NCI-H1417 treated with DMSO at 0.1 percent for 48 hours (cell line): ENCODE measurements at places on chromosomes 12 and 14.

DNA sequence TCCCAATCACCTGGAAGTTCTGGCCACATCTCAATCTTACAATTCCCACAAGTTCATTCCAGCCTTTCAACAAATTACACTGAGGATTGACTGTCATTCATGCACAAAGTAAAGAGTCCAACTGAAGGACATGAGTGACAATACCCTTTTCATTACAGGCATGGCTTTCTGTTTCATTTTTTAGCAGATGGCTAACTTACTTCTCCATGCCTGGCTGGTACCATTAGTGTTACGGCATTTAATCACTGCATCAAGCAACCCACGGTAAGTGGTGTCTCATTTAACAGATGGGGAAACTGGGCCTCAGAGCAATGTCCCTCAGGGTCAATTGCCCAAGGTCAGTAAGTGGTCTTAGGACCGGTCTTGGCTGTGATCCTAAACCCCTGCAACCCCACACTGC lies 114.4 kb downstream of the PRICKLE1 start:
- no peak for DNase-seq

DNA sequence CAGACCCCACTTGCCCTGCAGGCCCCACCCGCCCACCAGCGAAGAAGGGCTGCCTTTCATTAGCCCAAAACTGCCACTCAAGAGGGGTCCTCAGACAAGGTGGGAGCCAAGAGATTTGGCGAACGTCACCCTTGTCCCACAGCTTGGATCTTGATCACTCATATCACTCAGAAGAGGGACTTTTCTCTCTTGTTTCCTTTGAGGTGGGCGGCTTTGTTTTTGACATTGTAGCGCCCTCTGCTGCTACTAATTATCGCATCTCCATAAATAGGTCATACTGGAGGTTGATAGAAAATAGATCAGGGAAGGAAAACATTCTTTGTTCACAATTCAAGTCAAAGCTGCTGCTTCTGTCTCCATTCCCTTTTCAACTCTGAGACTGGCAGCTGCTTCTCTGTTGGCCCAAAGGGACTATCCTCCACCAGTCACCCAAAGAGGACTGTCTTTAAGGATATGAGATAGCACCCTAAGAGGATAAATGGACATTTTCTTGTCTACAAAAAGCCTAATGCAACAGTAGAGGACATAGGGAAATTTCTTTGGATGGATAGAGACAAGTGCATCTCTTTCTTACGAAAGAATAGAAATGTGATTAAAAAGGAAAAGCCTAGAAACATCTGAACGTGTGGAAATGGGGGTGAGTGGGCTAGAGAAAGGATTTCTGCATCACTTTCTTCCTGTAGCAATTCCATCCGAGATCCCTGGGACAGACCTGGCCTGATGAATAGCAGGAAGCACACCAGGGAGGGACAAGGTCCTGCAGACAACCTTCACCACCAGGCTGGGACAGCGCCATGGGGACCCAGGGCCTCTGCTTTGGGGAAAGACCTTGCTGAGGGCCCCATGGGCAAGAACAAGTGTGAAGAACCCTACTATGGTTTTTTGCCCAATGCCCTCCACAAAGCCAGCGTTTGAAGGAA lies 115.8 kb downstream of the DAD1 start:
- no peak for DNase-seq

DNA sequence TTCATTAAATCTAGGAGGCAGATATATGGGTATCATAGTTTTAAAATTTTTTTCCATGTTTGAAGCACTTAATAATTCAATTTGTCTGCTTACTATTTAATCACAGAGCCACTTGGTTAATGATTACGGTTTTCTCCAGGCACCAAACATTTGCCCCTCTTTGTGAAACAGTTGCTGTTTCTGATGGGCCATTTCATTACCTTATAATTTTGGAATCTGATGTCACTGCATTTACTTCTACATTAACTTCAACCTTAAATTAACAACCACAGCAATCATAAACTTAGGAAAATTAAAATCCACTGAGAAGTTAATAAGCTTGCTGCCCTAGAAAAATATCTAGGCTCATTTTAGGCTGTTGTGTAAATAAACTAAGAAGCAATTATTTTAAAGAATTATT lies 17.0 kb downstream of the TMCC3 start:
- DNase-seq, result no peak

DNA sequence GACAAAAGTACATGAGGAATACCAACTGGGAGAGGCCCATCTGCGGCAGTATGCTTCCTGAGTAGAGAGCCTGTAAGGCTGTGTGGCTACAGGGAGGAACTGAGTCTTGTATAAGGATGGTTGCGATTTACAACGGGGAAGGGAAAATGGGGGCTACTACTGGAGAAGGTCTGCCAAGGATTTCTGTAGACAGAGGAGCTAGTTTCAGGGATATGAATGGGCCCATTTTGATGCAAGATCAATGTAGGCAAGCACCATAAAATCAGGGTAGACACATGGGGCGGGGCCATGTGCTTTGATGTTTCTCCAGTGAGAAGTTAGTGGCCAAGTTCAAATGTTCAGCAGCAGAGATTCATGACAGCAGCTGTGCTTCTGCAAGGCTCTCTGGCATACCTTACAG lies 149.4 kb downstream of the GPR65 start:
- DNase-seq, result no peak

- DNase-seq, result no peak
Observed at GRCh38 chr12:27480016-27480415, 33.5 kb downstream of the SMCO2 start.

DNA sequence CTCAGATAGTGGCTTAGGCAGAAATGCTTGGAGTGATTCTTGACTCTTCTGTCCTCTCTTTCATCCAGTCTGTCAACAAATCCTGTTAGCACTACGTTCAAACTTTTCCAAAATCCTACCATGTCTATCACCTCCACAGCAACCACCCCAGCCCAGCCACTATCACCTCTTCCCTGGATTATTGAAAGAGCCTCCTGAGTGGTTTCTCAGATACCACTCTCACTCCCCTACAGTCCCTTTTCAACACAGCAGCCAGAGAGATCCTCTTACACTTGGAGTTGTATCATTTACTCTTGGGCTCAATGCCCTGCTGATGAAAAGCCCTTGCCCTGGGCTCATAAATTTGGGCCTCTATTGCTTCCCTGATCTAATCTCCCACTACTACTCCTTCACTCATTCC lies 218.9 kb downstream of the EXOC5 start:
- no peak for DNase-seq

DNA sequence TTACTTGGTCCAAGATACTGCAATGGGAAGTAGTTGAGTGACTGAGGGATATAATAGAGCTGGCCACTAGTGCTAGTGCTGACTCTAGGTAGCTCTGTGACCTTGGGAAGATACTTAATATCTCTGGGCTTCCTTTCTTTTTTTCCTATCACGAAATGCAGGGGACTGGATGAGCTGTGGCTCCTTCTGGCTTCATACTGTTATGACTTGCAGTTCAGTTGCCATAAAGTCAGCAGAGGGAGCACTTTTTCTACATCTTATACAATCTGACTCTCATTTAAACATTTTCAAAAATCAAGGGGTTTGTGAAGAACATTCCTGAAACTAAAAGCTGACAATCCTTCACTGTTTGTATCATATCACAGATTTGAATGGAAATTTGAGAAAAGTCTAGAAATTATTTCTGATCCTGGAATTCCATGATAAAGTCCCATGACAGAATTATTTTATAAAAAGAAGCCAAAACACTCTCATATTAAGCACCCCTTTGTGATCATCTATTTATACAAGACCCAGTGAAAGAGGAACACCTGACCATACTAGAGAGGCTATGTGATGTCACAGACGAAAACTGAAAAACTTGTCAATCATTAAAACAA lies 5.3 kb downstream of the BHLHE41 start:
- no peak for DNase-seq

- no peak for DNase-seq
Observed at GRCh38 chr14:103058164-103059055, 1.1 kb upstream of the CDC42BPB start.

GRCh38 chr14:71714225-71714624 lies 218.0 kb upstream of the RGS6 start:
- DNase-seq, result no peak

DNA sequence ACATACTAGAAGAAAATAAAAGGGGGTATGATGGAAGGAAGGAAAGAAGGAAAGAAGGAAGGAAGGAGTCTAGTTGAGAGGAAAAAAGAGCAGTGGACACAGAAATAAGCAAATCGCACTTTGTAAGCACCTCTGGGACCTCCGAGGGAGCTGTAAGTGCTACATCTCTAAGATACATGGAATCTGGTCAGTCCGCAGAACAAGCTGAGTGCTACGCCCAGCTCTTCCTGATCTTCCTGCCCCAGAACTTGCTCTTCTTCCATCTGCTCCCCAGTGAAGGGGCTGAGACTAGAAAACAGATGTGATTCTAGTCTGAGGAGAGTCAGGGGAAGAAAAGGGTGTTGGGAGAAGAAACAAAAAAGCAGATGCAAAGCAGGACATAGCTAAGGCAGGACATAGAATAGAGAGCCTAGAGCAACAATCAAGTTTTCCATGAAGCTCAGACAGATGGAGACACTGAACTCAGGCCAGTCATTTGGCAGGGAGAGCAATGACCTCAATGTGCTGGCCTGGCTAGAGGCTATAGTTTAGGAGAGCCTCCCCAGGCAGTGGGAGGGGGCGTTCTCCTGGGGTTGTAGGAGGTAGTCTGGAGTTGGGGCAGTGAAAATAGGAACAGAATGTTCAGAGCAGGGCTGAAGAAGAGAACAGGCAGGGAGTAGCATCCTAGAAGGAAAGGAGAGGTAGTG lies 1.7 kb upstream of the MFAP5 start:
- no peak for DNase-seq
